ENCODE measurements at places on chromosomes 13 and 19.

- DNase-seq: no peak
Measured at GRCh38 chr19:51029718-51030117, 3.3 kb upstream of the KLK11 start.

DNA sequence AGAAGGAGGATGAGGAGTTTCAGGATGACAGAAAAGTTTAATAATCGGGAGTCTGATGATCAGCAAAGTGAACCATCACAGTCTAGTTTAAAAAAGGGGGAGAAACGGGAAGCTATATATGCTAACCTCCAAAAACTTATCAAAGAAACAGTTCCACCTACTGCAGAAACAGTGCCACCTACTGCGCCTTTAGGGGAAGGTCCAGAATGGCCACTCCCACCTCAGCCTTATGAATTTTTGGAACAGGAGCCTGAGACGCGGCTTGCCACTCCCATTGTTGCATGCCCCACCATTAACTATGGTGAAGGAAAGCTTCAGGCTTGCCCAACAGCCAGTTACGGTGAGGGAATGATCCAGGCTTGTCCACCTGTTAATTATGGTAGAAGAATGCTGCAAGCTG, 929.0 kb downstream of the SLITRK6 start:
- no peak for DNase-seq

DNA sequence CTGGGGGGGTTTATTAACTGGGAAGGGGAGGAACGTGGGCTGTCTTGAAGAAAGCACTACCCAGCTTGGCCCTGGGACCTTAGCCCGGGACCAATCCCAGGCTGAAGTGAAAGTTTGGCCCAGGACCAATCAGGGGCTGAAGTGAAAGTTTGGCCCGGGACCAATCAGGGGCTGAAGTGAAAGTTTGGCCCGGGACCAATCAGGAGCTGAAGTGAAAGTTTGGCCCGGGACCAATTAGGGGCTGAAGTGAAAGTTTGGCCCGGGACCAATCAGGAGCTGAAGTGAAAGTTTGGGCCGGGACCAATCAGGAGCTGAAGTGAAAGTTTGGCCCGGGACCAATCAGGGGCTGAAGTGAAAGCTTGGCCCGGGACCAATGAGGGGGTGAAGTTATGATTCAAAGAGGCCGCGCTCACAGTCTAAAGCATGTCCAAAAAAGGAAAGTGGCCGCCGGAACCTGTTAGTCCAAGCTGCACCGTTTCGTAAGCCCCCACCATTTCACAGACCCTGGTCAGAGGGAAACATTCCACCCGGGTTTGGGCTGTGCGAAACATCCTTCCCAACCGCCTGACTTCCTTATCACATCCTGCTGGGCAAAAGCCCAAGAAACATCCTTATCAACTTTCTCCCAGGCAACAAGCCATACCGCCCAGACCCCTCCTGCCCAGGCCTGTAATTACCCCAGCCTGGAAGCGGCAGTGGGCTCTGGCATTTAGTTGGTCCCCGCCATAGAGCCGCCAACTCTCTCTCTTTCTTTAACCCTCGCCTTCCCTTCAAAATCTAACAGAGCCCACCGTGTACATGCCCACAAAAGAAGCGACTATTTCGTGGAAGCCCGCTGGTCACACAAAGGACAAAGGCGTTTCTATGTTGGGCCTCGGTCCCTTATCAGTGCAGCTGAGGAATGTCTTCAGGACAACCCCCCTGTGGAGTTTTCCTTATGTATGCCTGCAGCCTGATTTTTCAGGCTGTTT, 1.1 kb downstream of the ZNF850 start:
- DNase-seq: no peak

GRCh38 chr19:15180451-15181390, 20.1 kb downstream of the NOTCH3 start:
- DNase-seq: peak; percentile 19

DNA sequence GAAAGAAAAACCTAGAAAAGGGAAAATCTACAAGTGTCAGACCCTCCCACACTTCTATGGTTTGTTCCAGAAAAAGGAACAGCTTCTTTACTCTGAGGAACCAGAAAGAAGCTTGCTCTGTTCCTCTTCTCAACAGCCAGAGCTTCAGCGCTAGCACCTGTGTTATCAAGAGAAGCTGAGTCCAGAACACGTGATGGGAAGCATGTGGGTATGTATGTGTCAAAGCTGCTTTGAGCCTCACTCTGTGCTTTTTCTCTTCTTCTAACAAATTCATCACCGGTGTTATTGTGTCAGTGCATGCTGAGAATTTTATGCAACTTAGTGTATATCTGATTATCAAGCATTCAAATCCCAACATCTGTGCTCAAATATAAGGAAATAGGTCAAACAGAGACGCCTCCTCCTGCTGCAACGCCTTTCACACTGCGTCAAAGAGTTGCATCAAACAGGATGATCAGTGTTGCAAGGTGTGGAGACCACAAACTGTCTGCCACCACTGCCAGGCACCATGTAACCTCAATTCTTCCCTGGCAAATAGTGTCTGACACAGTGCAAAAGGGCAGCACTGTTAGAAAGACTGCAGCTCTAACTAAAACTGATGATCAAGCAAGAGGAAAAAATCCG, 83.9 kb downstream of the LRRC63 start:
- peak; percentile 50 for DNase-seq

- no peak for DNase-seq
Measured at GRCh38 chr13:33649212-33649878, 168.6 kb upstream of the RFC3 start.

DNA sequence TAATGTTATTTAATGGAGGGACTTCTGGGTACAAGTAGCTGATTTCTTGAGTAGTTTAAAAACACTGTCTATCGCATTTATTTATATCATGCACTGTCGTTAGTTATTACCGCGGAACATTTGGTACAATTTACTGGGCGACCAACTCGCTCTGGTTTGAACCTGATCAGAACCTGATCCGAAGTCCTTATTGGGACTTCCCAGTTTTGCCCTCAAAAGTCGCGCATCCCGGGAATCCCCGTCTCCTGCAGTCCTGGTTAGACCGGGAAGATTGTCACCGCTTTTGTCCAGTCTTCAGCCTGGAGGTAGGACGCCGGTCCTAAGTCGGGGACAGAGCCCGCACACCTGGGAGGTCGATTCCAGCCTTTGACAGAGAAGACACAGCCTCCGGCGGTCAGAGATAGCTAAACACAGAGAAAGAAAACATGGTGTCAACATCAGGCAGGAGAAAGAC, 694 bp downstream of the CLN5 start:
- DNase-seq: no peak
